ENCODE measurements at places on chromosomes 12 and 14. TPM values are rescaled to one million over a fixed set of nuclear protein-coding genes. Genes with fewer than 3 reads are reported as not detected.

The SMCO2 gene
- polyA plus RNA-seq, result 0.10 TPM

DNA sequence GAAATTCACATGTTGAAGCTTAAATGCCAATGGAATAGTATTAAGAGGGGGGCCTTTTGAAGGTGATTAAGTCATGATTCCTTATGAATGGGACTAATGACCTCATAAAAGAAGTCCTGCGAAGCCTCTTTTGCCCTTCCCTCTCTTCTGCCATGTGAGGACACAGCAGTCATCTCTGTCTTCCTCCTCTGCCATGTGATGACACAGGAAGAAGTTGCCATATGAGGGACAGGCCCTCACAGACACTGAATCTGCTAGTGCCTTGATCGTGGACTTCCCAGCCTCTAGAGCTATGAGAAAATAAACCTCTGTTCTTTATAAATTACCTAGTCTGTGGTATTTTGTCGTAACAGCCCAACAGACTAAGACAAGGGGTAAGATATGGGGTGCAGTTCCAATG, 100.7 kb downstream of the VCPKMT start:
- no peak for DNase-seq

GRCh38 chr14:104782086-104782807, 13.3 kb downstream of the AKT1 start:
- DNase-seq, result no peak

- no peak for DNase-seq
Measured at GRCh38 chr12:80068173-80068572, 31.2 kb upstream of the OTOGL start.

DNA sequence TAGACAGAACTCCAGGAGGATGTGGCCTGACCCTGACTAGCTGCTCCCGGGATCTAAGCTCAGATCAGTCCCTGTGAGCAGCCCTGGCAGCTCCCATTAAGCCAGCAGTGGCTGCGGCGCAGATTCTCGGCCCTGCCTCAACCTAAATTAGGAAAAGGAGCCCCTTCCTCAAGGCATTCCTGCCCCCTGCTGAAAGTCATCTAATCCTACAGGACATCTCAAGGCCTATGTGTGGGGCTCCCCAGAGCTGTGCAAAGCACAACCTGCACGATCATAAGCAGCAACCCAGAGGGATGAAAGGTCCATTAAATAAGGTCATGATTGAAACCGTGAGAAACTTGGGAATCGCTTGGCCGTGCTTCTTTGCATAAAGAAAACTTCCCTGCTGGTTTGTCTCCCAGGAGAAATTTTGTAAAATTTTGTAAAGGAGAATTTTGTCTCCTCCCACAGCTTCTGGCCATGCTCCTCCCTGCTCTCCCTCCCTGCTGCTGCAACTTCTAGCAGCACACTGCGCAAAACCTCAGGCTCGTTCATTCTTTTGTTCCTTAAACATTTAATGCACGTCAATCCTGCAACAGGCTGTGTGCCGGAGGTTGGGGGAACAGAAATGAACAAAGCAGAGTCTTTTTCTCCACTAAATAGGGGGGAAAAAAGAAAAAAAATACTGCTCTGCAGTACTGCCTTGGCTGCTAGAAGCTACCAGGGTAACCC, 96.6 kb upstream of the SLC35F4 start:
- DNase-seq, result no peak

GRCh38 chr14:29858299-29858698, 69.3 kb downstream of the PRKD1 start:
- DNase-seq, result no peak

DNA sequence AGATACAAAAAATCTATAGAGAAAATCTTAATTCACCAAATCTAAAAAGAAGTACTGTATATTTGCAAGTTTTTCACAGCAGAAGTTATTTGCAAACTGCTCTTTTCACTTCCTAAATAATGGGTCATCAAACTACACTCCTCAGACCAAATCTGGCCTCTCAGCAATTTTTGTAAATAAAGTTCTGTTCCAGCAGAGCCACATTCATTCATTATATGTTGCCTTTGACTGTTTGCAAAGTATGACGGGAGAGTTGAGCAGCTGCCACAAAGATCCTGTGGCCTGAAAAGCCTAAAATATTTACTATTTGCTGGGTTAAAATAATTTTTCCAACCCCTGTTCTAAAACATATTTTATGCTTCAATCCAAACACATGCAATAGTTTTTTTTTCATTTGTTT, 1222.3 kb upstream of the SEL1L start:
- no peak for DNase-seq

GRCh38 chr12:101280006-101280505, at the start of gene UTP20:
Gene UTP20, plus strand, starts transcription at chr12:101280105. Its CDS starts 178 bp downstream, at chr12:101280283.
- DNase-seq, result peak; percentile 80
